ENCODE measurements at places on chromosomes 1 and 21.

GRCh38 chr21:37873655-37874054 lies 42.6 kb downstream of the KCNJ6 start:
- DNase-seq = no peak

- DNase-seq = no peak
Measured at GRCh38 chr1:40034869-40035268, 5.7 kb upstream of the CAP1 start.

DNA sequence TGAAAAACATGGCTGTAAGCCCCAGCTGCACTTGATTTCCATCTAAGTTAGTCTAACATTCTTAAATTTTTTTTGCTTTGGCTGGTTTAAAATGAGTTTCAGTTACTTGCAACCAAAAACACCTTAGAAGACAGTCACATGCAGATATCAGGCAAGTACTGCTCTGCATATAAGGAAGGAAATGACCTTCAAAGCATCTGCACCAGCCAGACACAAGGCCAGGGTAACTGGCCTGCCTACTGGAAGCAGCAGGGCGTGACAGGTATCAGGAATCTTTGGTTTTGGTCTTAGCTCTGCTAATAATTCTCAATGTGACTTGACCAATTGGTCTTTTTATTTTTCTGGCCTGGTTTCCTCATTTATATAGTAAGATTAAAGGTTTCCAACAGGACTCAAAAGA lies 33.5 kb downstream of the SCYL3 start:
- no peak for DNase-seq

GRCh38 chr1:160376525-160377131 lies 9.8 kb downstream of the NHLH1 start:
- no peak for DNase-seq

GRCh38 chr1:1672181-1672965 lies 13.6 kb upstream of the CDK11B start:
- no peak for DNase-seq

DNA sequence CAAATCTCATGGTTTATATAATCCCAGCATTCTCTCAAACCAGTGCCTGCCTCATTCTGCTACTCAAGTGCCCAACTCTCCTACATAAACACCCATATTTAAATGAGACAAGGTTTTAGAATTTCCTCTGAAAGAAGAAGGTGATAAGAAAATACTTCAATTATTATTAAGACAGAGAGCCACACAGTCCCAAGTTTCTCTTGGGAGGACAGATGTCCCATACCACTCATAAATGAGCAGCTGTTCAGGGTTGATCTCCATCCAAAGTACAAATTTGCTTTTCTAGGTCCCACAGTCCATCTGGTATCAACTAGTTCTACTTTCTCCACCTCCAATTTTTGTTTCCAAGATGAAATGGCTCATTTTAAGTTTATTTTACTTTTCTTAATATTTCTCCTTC lies 11.3 kb downstream of the DCAF8 start:
- DNase-seq = no peak

GRCh38 chr1:26789931-26790330 lies 2.2 kb downstream of the PIGV start:
- no peak for DNase-seq

DNA sequence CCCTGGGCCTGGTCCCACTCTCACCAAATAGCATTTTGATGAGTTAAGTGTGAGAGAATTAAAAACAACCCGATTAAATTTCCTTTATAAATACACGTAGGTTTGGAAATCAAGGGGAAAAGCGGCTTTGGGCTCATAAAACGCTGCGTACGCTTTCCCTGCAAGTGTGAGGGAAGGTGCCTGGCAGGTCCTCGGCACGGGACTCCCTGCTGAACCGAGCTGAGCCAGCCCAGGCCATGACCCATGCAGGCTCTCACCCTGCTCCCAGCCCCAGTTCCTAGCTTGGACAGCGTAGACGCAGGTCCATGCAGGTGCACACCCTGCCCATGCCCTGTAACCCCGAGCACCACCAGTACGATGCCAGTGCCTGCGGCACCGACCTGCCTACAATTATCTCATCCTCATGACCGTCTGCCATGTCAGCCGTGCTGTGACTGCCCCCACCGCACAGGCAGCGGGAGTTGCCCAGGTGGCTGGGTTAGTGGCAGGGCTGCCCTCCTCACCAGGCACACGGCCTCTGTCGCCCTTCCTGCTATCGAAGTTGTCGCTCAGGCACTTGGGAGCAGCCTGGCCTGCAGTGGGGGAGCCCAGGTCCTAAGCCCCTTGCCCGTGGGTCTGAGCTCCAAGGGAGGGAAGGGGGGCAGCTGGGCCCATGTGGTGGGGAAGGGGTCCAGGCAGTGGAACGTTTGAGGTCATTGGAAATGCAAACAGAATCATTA lies 41.0 kb upstream of the ACTRT2 start:
- no peak for DNase-seq

- DNase-seq = no peak
Measured at GRCh38 chr1:63524201-63524600, 876 bp downstream of the EFCAB7 start.

DNA sequence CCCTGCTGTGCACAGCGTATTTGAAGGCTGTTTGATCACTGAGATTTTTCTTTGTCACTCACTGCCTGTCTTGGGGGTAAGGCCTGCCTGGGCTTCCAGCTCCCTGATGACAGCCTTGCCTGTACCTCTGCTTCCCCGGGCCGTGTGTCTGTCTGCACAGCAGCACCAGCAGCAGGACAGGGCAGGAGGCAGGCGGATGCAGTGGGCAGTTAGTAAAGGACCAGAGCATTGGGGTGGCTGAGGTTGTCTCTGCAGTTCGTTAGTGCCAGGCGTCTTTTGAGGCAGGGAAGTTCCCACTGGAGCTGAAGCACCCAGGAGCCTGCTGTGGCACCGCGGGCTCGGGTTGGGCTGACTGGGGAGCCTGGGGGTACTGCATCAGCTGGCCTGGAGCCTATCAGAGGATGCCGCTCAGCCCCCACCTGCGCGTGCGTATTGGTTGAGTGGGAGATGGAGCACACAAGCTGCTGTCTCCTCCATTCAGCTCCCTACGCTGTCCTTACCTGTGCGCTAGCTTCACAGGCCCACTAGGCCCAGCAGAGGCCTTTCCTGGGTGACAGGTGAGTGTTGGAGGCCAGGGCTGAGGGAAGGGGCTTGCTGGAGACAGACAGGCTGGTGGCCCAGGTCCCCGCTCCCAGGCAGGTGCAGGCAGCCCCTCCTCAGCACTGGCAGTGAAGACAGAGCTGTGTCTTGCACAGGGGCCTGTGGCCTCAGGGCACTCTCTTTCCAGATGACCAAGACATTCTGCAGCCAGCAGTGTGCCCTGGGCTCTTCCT lies 28.2 kb downstream of the SNAP47 start:
- no peak for DNase-seq

DNA sequence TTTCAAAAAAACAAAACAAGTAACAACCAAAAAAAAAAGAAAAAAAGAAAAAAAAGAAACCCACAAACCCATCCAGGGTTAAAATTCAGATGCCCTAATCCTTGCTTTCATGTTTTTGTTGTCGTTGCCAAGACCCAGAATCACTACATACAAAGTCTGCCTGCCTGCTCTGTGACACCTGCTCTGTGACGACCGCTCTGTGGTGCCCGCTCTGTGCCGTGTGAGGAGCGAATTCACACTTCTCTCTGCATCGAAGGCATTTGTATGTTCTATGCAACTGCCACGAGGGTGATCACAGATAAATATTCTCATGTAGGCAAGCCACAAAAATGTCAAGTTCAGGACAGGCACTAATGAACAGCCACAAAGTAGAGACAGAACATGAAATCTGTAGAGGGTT lies 178.6 kb downstream of the SLC45A1 start:
- no peak for DNase-seq

DNA sequence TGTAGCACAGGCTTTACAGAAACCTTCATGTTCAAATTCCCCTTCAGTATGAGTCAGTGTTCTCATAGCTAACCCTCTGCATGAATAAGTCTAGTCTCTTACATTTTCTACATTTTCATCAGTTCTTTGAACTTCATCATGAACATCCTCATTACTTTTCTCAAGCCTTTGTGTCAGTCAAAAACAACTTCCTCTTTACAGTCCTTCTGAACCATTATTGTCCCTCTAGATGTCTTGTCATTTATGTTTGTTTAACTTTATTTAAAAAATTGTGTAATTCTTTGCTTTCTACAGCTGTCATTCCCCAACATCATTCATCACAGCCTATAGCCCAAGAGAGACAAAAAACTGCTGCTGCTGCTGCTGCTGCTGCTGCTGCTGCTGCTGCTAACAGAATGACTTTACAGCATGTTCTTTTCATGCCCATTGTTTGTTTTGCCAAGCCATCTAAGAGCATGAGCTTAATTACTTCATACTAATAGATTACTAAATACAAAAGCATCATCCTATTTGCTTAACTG lies 133.1 kb downstream of the LRRC40 start:
- no peak for DNase-seq

DNA sequence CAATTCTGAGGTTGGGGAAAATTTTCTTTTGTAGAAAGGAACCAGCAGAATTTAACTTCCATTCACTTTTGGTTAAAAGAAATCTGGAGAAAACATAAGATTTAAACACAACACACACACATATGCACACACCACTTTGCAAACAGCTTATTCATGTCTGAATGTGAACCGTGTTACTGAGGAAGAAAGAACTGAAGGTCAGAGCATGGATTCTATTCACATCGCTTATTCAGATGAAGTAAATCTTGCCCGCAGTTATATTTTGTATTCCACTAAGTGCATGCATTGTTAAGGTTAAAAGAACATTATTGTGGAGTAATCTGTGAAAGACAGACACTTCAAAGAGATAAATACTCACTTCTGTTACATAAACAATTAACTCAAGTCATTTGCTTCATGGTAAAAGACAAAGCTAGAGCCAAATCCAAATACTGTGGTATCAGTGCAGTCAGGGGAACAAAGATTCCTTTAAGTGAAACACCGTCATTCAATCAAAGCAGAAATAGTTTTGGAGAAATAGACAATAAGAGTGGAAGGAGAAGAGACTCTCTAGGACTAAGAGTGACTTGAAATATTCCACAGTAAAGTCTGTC lies 82.0 kb downstream of the LRRC53 start:
- no peak for DNase-seq

- no peak for DNase-seq
Measured at GRCh38 chr1:233473549-233474204, 140.2 kb upstream of the KCNK1 start.

DNA sequence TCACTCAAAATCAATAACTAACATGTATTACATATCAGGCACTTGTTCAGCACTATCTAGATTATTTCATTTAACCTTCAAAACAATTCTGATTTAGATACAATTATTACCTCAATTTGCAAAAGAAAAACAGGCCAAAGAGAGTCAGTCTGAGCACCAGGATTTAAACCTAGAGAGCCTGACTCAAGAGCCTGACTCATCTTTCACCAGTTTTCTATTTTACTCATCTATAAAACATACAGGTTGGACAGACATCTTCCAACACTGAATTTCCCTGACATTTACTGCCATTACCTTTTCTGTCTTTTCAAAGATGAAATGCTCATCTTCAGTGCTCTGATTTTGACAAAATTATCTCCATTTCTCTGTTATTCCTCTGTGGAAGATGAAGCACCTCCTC lies 116.5 kb downstream of the MRPL39 start:
- DNase-seq = no peak

GRCh38 chr1:53292690-53293089 lies 35.2 kb downstream of the LRP8 start:
- DNase-seq = no peak

- no peak for DNase-seq
Measured at GRCh38 chr1:232486006-232486405, 143.9 kb downstream of the SIPA1L2 start.

GRCh38 chr1:37994886-37995566 lies 5.2 kb upstream of the SF3A3 start:
- DNase-seq = no peak

- DNase-seq = no peak
Measured at GRCh38 chr1:183195142-183195574, 9.1 kb downstream of the LAMC2 start.

DNA sequence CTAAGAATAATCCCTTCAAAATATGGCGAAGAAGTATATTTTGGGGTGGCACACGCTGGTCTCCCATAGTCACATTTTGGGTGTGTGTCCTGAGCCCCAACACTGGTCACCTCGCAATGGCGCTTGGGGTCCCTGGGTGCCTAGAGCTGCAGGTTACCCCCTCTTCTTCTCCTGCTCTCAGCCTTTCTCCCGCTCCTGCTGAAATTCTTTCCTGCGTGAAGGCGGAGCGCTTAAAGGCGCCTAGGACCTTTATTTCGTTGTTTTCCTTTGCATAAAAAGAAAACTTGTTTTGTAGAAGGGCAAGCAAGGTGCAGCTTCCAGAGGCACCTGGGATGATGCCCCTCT lies 339 bp upstream of the PIK3CD start:
- no peak for DNase-seq

GRCh38 chr1:201295861-201296260 lies 12.6 kb downstream of the PKP1 start:
- no peak for DNase-seq

- DNase-seq = no peak
Measured at GRCh38 chr1:45850017-45850416, 46.6 kb downstream of the MAST2 start.

GRCh38 chr1:3470650-3471355 lies 16.3 kb downstream of the ARHGEF16 start:
- no peak for DNase-seq

DNA sequence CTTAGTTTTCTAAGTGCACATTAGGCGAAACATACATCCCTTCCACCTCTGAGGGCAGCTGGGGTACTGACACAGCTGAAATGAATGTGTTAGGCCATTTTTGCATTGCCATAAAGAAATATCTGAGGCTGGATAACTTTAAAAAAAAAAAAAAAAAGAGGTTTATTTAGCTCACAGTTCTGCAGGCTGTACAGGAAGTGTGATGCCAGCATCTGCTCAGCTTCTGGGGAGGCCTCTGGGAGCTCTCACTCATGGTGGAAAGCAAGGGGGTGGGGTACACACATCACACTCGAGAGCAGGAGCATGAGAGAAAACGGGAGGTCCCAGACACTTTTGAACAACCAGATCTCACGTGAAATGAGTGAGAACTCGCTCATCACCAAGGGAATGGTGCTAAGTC lies 158.1 kb downstream of the PSMG1 start:
- no peak for DNase-seq

DNA sequence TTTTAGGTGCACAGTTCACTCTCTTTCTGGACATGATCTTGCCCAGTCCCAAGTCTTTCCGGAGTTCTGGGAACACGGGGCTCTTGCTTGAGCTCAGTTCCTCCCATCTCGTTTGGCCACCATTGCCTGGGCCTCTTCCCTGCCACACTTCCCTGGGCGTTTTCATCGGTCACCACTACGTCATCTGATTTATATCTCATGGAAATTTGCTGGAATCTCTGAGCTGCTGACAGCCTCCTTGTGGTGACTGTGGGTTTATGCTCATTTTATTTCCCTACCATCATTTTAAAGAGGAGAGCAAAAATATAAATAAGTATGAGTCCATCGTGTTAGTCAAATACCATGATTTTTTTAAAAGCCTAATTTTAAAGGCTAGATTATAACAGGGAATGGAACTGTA lies 449.1 kb upstream of the KAZN start:
- no peak for DNase-seq

- peak; percentile 21 for DNase-seq
Measured at GRCh38 chr1:169049258-169049938, 57.1 kb upstream of the ATP1B1 start.

GRCh38 chr1:184399192-184399847 lies 12.5 kb downstream of the C1orf21 start:
- no peak for DNase-seq

- no peak for DNase-seq
Measured at GRCh38 chr1:17880449-17880848, 125.3 kb downstream of the ACTL8 start.

GRCh38 chr1:117363571-117364048 lies 3.6 kb upstream of the MAN1A2 start:
- no peak for DNase-seq

GRCh38 chr1:30447701-30448100 lies 275.7 kb downstream of the MATN1 start:
- DNase-seq = no peak

- DNase-seq = no peak
Measured at GRCh38 chr1:65265651-65266351, 43.5 kb upstream of the DNAJC6 start.

Measured in stimulated activated CD4-positive, alpha-beta T cell treated with anti-CD3 and anti-CD28 coated beads, TNF-alpha, amount 100 ng/mL, for 48 hours (primary cell).